ENCODE measurements at places on chromosomes 5 and 9.

- DNase-seq, result no peak
Measured at GRCh38 chr9:37550781-37551180, 25.4 kb downstream of the FBXO10 start.

- DNase-seq, result no peak
Measured at GRCh38 chr5:107831612-107832395, 161.1 kb upstream of the EFNA5 start.

GRCh38 chr5:74394916-74395880, 245.3 kb downstream of the ENC1 start:
- no peak for DNase-seq

DNA sequence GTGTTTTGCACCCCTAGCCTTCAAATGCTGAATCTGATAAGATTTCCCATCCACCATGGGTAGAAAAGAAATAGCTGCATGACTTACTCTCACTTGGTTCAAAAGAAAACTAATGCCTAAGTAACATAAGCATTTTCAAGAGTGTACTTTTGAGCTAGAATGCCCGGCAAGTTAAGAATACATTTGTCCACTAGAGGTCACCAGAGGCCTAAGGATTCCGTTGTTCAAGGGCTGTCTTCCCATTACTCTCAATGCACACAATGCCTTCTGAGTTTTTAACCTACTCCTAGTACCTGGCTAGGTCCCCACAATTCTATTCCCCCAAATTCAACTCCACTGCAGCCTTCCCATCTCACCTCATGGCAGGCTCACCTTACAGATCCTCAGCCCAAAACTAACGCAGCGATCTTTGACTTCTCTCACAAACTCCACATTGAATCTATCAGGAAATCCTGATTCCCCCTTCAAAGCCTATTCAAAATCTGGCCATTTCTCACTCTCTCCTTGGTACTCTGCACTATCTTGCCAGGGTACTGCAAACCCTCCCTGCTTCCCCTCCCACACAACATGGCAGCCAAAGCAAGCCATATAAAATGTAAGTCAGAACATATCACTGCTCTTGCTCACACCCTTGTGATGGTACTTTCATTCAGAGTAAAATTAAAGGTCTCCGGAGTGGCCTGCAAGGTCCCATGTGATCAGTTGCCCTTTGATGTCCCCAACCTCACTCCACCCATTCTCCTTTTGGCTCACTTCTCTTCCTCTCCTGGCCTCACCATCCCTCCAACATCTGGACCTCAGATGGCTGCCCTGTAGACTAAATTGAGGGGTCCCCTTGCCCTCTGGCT, 13.4 kb downstream of the OXCT1 start:
- DNase-seq, result peak; percentile 9

DNA sequence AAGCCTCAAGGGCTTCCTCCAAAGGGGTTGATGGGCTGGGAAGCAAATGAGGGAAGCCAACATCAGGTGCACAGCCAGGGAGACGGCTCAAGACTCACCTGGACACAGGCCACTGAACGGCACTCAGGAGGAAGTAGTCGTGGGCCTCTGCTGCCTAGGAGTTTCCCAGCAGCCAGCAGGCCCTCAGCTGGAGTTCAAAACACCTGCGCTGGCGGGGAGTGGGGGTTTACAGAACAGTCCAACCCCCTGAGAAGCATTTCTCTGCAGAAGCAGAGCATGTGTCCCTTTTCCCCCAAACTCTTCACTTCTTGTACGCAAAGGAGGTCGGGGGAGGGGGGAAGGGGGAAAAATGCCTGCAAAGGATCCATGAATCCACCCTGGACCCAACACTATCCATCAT, 2.3 kb downstream of the WHRN start:
- DNase-seq, result no peak

DNA sequence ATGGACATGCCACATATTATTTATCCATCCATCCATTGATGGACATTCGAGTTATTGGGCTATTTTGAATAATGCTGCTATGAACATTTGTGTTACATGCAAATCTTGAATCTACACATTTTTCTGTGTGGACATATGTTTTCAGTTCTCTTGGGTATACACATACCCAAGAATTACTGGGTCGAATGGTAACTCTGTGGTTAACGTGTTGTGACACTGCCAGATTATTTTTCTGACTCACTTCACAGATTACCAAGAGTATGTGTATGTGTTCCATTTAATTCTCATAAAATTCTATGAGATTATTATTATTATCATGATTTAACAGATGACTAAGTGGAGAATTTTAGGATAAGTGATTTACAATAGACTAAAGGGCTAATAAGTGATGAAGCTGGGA, 26.7 kb downstream of the CYFIP2 start:
- no peak for DNase-seq
